Activated naive CD4-positive, alpha-beta T cell (primary cell): ENCODE measurements at places on chromosomes 1 and 21.

- DNase-seq = no peak
Observed at GRCh38 chr1:194705123-194705854, 1518.9 kb upstream of the B3GALT2 start.

- DNase-seq = no peak
Observed at GRCh38 chr1:55355549-55355948, 140.4 kb upstream of the USP24 start.

- DNase-seq = no peak
Observed at GRCh38 chr1:87549738-87550137, 221.1 kb downstream of the LMO4 start.

DNA sequence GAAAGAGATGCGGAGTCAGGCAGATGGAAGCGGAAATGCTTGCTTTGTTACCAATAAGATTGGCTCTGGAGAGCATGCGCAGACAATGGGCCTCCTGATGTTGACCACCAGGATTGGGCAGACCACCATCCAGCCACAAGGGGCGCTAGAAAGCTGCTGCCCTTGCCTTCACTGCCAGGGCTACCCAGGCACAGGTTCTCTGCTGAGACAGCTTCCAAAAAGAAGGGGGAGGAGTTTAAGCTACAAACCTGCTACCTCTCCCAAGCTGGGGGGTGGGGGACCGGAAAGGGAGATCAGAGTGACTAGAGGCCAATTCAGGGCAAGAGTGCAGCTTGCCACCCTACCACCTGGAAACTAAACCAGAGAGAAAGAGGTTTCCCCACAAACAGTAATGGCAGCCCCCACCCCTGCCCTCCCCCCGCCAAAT, 369.7 kb downstream of the RRAGC start:
- no peak for DNase-seq

DNA sequence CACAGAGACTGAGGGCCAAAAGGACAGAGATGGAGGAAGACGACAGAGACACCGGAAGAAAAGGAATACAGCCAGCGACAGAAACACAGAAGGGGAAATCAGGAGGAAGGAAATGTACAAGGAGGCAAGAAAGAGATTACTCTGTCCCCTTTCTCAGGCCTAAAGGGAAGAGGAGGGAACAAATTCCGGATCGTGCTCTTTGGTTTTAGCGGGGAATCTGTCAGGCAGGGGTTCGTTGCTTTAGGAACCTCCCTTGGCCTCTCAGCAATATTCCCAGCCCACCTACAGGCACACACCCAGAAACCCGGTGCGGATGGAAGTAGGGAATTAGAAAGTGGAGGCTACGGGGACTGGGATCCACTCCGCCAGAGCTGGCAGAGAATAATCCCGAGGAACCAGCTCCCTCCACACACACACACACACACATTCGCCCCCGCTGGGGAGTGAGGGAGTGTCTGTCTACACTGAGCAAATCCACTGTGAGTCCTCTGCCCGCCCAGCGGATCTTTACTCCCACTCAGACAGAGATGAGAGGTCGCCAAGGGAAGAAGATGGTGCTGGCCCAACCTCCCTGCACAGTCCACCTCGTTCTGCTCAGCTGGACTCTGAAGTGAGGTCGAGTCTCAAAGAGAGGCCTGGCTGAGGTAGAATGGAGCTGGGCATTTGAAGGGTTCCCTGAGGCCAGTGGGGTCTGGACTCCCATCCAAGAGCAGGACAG, 5.7 kb downstream of the TAL1 start:
- no peak for DNase-seq

- no peak for DNase-seq
Observed at GRCh38 chr1:230103306-230104173, 36.5 kb downstream of the GALNT2 start.

GRCh38 chr1:243903895-243904294, 53.9 kb upstream of the AKT3 start:
- no peak for DNase-seq

DNA sequence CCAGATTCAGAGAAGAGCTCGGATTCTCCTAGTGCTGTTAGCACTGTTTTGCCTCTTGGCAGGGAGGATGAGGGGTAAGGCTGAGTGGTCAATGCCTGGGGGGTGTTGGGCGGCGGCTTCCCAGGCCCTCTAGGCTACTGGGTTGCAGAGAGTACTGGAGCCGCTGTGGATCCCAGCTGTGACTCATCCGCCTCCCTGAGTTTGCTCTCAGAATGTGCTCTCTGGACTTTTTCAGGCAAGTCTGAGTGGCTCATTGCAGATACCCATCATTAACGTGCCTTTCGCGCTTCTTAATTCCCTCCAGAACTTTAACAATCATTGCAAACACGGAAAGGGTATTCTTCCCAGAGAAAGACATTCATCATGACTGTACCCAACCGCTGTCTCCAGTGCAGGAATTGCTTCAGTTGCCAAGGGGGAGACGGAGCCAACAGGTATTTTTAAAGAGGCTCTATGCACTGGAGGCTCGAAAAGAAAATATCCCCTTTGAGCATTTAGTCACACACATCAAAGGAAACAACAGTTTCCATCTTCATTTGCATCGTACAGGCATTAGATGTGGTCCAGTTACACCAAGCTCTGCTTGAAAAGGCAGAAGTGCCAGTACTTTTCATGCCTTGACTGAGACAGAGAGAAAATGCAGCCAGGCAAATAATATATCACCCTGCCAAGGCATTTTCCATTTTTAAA, 14.4 kb upstream of the CAMTA1 start:
- DNase-seq = no peak

DNA sequence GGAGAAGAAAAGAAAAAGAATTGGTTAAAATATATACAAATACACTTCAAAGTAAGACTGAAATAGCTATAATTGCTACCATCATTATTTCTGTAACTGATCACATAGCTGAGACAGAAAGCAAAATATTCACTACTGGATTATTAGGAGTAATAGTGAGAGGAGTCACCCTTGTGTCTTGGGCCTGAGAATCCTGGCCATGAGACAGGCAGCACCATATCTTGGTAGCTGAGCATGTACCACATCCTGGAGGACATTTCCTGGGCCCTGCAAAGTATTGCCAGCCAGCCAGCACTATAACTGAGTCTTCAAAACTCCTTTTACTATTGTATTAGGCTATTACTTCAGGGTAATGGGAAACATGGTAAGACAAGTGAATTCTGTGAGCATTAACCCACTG, 63.5 kb downstream of the C1orf185 start:
- DNase-seq = no peak
